ENCODE measurements at places on chromosomes 4 and X.

DNA sequence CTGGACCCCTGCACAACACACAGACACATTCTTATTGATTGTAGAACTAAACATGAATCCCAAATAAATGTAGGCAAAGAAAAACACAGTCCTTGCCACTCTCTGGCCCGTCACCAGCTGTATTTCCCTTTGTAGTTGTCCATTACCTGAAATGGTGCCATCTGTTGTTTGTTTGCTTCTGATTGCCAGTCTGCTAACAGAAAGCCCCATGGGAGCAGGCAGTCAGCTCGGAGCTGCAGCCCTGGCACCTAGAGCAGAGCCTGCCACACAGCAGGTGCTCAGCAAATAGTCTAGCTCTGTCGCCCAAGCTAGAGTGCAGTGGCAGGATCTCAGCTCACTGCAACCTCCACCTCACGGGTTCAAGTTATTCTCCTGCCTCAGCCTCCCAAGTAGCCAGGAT, 28.9 kb downstream of the CPLX1 start:
- H3K36me3 ChIP-seq = no peaks in the 10 kb centered on the region
- DNase-seq = no peak
- H3K27ac ChIP-seq = no peak overlapping the region
- H3K4me3 ChIP-seq = no peak overlapping the region
- H3K27me3 ChIP-seq = peaks cover 7% of the 10 kb centered on the region

GRCh38 chrX:72202792-72203401, 21.3 kb downstream of the PIN4 start:
- H3K36me3 ChIP-seq = no peaks in the 10 kb centered on the region
- H3K4me1 ChIP-seq = no peaks in the 10 kb centered on the region
- H3K4me3 ChIP-seq = no peak overlapping the region

GRCh38 chr4:155612074-155612473, 54.6 kb upstream of the GUCY1A1 start:
- no peaks in the 10 kb centered on the region for H3K27me3 ChIP-seq
- no peaks in the 10 kb centered on the region for H3K4me1 ChIP-seq
- DNase-seq = no peak
- H3K27ac ChIP-seq = no peak overlapping the region
- no peak overlapping the region for H3K4me3 ChIP-seq
- H3K36me3 ChIP-seq = no peaks in the 10 kb centered on the region

DNA sequence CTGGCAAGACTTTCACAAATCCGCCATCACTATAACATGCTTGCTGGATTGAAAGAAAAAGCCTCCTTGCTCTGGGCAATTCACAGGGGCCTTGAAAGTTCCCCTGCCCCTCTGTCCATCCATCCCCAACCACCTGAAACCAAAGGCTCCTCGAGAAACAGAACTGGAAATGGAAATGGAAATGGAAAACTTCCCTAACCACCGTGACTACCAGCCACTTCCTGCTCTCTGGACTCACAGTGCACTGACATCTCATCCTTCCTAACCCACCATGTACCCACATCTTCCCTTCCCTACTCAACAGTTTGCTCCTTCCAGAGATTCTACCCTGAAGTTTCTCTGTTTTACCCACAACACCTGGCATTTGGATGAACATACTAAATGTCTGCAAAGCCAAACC, 603.6 kb upstream of the DIPK2B start:
- no peaks in the 10 kb centered on the region for H3K36me3 ChIP-seq
- no peaks in the 10 kb centered on the region for H3K27me3 ChIP-seq
- DNase-seq = no peak
- no peak overlapping the region for H3K4me3 ChIP-seq
- no peak overlapping the region for H3K27ac ChIP-seq

DNA sequence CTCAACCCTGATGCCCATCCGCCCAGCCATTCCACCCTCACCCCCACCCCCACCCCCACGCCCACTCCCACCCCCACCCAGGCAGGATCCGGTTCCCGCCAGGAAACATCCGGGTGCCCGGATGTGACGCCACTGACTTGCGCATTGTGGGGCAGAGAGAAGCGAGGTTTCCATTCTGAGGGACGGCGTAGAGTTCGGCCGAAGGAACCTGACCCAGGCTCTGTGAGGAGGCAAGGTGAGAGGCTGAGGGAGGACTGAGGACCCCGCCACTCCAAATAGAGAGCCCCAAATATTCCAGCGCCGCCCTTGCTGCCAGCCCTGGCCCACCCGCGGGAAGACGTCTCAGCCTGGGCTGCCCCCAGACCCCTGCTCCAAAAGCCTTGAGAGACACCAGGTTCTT, at the start of gene MAGEA1:
Gene MAGEA1 (plus strand): TSS at position 154 of the 400 bp plus-strand sequence. CDS start 3,106 bp downstream, outside the sequence.
- no peaks in the 10 kb centered on the region for H3K27me3 ChIP-seq
- no peaks in the 10 kb centered on the region for H3K4me1 ChIP-seq
- no peak for DNase-seq
- no peak within 1 kb of the TSS for H3K27ac ChIP-seq
- no peaks in the 10 kb centered on the region for H3K36me3 ChIP-seq

DNA sequence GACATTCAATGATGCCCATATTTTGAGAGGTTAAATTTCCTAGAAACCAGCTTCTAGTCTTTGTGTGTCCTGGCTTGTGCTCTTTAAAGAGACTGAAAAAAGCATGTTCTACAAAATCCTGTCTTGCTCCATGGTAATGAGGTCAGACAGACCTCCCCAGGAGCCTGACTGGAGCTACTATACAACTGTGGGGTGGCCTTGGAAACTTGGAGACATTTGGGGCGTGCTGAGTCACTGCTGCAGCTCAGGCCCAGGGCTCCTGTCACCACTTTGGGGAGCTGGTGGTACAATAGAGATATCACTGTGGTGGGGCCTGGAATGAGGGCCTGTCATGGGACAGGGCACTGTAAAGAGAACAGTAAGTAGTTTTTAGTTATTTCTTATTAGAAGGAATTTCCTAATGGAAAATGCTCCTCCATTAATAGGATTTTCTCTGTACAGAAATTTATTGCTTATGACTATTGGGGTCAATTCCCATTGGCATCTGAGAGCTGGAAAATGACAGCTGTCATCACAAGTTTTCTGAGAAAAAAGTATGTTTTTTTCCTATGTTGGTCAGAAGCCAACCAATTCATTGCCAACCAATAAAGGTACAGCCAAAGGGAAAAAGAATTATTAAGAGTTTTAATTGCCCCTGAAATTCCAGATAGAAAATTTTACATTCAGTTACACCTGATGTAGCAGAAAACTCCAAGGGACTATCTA, 207.4 kb upstream of the JADE1 start:
- no peaks in the 10 kb centered on the region for H3K36me3 ChIP-seq
- no peaks in the 10 kb centered on the region for H3K4me1 ChIP-seq
- H3K27me3 ChIP-seq = no peaks in the 10 kb centered on the region
- DNase-seq = no peak
- peak overlapping the region; percentile 70 for H3K27ac ChIP-seq

GRCh38 chrX:1380672-1381233, 11.2 kb downstream of the SLC25A6 start:
- no peak overlapping the region for H3K4me3 ChIP-seq
- H3K27me3 ChIP-seq = no peaks in the 10 kb centered on the region
- no peaks in the 10 kb centered on the region for H3K4me1 ChIP-seq
- DNase-seq = no peak
- H3K27ac ChIP-seq = no peak overlapping the region
- H3K36me3 ChIP-seq = peaks cover 8% of the 10 kb centered on the region

- H3K4me3 ChIP-seq = no peak overlapping the region
- no peaks in the 10 kb centered on the region for H3K4me1 ChIP-seq
- H3K27ac ChIP-seq = no peak overlapping the region
- no peaks in the 10 kb centered on the region for H3K27me3 ChIP-seq
- DNase-seq = no peak
- no peaks in the 10 kb centered on the region for H3K36me3 ChIP-seq
These were observed 13.4 kb downstream of the STAP1 start for GRCh38 chr4:67571975-67572374.

GRCh38 chr4:45438047-45438446, 685.8 kb downstream of the GABRG1 start:
- H3K27me3 ChIP-seq = no peaks in the 10 kb centered on the region
- H3K27ac ChIP-seq = no peak overlapping the region
- no peaks in the 10 kb centered on the region for H3K4me1 ChIP-seq
- no peak overlapping the region for H3K4me3 ChIP-seq
- DNase-seq = no peak

- DNase-seq = no peak
- no peaks in the 10 kb centered on the region for H3K36me3 ChIP-seq
- no peak overlapping the region for H3K27ac ChIP-seq
These were observed 60.8 kb downstream of the PALLD start for GRCh38 chr4:168557658-168558057.

DNA sequence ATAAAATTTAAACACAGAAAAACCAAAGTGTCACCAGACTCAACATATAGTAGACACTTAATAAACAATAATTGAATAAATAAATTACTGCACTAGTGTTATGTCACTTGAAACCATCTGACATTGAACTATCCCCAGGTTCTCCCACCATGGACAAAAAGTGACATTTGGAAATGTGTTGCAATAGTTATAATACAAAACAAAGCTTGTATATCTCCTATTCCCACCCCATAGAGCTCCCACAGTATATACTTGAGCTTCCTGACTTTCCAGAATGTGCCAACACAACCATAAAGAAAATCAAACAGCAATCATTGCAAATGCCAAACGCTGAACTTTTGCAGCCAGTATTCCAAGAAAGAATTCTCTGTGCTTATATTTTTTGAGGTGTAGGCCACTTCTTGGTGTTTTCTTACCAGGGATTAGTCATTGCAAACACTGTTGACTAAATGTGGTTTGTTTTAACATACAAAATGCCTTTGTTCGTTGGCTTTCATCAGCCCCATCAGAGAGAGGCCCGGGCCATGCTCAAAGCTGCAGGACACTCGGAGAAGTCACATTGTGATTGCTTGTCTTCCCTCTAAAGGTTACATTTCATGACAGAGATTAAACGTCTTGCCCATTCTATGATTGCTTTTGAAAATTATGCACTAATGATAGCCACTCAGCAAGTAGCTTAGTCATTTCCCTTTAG, 33.8 kb downstream of the PPARGC1A start:
- no peak overlapping the region for H3K27ac ChIP-seq
- H3K36me3 ChIP-seq = no peaks in the 10 kb centered on the region
- H3K27me3 ChIP-seq = no peaks in the 10 kb centered on the region
- DNase-seq = no peak
- no peak overlapping the region for H3K4me3 ChIP-seq

- peaks cover 26% of the 10 kb centered on the region for H3K4me1 ChIP-seq
- DNase-seq = no peak
- peaks cover under 1% of the 10 kb centered on the region for H3K36me3 ChIP-seq
- no peaks in the 10 kb centered on the region for H3K27me3 ChIP-seq
These were observed 31.5 kb downstream of the NOP14 start for GRCh38 chr4:2931512-2932301.

DNA sequence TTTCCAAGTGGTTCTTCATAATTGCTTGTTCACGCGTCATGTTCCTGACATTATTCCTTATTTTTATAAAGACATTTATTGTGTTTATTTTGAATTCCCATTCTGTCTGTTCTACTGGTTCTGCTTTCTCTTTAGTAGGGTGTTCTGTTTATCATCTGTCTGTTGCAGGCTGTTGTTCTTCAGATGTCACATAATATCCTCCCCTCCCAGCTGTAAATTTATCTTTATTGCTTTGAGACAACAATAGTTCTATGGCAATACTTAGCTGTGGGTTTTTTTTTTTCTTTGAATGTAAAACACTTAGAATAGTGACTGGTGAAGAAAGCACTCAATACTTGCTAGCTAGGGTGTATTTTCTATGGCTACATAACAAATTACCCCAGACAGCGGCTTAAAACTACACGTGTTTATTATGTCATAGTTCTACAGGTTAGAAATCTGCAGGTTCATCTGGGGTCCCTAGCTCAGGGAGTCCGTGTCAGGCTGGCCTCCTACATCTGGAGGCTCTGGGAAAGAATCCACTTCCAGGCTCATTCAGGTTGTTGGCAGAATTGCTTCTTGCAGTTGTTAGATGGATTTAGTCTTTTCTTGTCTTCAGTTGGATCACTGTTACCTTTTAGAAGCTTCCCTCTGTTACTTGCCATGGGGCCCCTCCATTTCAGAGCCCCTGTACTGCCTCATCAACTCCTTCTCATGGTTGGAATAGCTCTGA, 63.4 kb upstream of the ENPEP start:
- no peaks in the 10 kb centered on the region for H3K4me1 ChIP-seq
- no peak for DNase-seq
- H3K27me3 ChIP-seq = no peaks in the 10 kb centered on the region
- no peaks in the 10 kb centered on the region for H3K36me3 ChIP-seq
- H3K4me3 ChIP-seq = no peak overlapping the region

GRCh38 chr4:42644897-42645296, 12.0 kb downstream of the ATP8A1 start:
- no peak overlapping the region for H3K27ac ChIP-seq
- H3K4me1 ChIP-seq = no peaks in the 10 kb centered on the region

DNA sequence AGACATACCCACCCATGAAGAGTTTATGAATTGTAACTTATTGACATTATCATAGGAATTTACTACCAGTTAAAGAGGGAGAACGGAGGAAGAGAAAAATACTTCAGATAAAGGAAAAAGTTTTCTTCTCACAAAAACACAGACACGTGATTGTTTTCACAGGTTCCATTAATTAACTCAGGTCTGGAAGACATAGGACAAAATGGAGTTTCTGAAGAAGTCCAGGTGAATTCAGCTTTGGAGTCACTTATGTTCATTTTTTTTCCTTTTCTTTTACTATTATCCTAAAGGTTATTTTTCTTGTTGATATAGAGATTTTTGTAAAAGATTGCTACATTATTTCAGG, 20.5 kb downstream of the NIPAL1 start:
- no peaks in the 10 kb centered on the region for H3K4me1 ChIP-seq
- H3K36me3 ChIP-seq = no peaks in the 10 kb centered on the region
- no peak for DNase-seq
- H3K27me3 ChIP-seq = no peaks in the 10 kb centered on the region
- H3K27ac ChIP-seq = no peak overlapping the region
- H3K4me3 ChIP-seq = no peak overlapping the region

DNA sequence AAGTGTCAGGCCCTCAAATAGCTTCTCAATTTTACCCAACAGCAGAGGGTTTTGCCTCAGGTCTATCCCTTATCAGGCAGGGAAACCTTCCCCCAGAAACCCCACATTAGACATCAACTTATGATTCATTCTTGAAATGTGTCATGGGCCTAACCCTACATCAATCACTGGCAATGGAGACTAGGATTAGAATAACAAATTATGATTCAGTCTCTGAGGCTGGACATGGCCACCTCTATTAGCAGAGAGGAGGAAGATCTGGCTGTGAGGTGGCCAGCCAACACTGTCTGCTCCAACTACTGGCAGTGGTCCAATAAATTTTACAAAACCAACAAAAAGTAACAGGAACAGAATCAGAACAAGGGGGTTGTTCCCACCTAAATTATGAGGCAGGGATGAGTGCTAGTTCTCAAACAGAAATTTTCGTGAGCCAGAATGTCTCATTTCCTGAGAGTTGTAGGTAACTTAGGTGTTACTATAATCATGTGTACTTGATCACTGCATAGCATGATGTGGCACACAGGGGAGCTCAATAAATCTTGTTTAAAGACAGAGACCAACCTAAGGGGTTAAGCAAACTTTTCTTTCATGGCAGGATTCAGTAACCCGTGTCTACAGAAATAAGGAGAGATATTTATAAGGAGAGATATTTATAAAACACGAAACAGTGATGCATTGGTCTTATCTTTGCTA, 126.8 kb downstream of the NFKB1 start:
- no peak overlapping the region for H3K27ac ChIP-seq
- DNase-seq = no peak
- H3K4me3 ChIP-seq = no peak overlapping the region
- H3K4me1 ChIP-seq = no peaks in the 10 kb centered on the region
- H3K36me3 ChIP-seq = no peaks in the 10 kb centered on the region
- H3K27me3 ChIP-seq = no peaks in the 10 kb centered on the region

Measured in prostate gland (tissue), 2 donors.